HCT116 (cell line): ENCODE measurements at places on chromosomes 4 and X. TPM values are rescaled to one million over a fixed set of nuclear protein-coding genes. Genes with fewer than 3 reads are reported as not detected.

DNA sequence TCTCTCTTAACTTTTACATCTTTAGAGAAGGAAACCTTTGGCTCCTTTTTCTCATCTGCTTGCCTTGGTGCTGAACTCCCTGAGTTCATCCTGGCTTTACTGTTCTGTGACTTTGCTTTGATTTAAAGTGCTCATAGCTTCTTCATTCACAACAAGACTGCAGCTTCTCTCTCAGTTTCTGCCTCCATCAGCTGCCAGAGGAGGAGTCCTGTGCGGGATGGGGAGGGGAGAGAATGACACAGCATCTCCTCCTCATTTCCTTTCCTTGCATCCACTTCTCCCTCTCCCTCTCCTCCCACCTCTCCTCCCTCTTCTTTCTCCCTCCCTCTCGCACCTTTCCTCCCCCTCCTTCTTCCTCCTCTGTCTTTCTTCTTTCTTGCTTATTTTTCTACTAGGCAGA is 42.0 kb downstream of the CBLL2 start:
- peaks cover 15% of the 10 kb centered on the region for H3K4me1 ChIP-seq
- H3K4me3 ChIP-seq = no peak overlapping the region
- H3K27me3 ChIP-seq = no peaks in the 10 kb centered on the region
- DNase-seq = no peak
- no peaks in the 10 kb centered on the region for H3K36me3 ChIP-seq

XIAP gene
- total RNA-seq = 41.0 TPM

NOCT gene
- 20.4 TPM for total RNA-seq

GRCh38 chrX:30525732-30526131 is 51.8 kb downstream of the TASL start:
- no peak overlapping the region for H3K4me3 ChIP-seq
- no peaks in the 10 kb centered on the region for H3K4me1 ChIP-seq
- no peak overlapping the region for H3K27ac ChIP-seq
- no peaks in the 10 kb centered on the region for H3K27me3 ChIP-seq
- no peaks in the 10 kb centered on the region for H3K36me3 ChIP-seq

GRCh38 chrX:154775419-154776349 is 13.0 kb downstream of the DKC1 start:
- H3K4me1 ChIP-seq = no peaks in the 10 kb centered on the region
- peaks cover 15% of the 10 kb centered on the region for H3K36me3 ChIP-seq
- no peak overlapping the region for H3K4me3 ChIP-seq
- H3K27me3 ChIP-seq = no peaks in the 10 kb centered on the region
- DNase-seq = no peak

GRCh38 chr4:126136922-126137781 is 822.4 kb downstream of the FAT4 start:
- H3K27me3 ChIP-seq = no peaks in the 10 kb centered on the region
- no peak overlapping the region for H3K27ac ChIP-seq
- no peaks in the 10 kb centered on the region for H3K36me3 ChIP-seq
- no peak overlapping the region for H3K4me3 ChIP-seq

- no peak overlapping the region for H3K27ac ChIP-seq
- peak; percentile 37 for DNase-seq
- no peaks in the 10 kb centered on the region for H3K36me3 ChIP-seq
- no peaks in the 10 kb centered on the region for H3K27me3 ChIP-seq
- H3K4me3 ChIP-seq = no peak overlapping the region
Observed at GRCh38 chr4:166252487-166253402, 379.7 kb downstream of the TLL1 start.

NALF2 gene
- total RNA-seq = 8.7 TPM

DNA sequence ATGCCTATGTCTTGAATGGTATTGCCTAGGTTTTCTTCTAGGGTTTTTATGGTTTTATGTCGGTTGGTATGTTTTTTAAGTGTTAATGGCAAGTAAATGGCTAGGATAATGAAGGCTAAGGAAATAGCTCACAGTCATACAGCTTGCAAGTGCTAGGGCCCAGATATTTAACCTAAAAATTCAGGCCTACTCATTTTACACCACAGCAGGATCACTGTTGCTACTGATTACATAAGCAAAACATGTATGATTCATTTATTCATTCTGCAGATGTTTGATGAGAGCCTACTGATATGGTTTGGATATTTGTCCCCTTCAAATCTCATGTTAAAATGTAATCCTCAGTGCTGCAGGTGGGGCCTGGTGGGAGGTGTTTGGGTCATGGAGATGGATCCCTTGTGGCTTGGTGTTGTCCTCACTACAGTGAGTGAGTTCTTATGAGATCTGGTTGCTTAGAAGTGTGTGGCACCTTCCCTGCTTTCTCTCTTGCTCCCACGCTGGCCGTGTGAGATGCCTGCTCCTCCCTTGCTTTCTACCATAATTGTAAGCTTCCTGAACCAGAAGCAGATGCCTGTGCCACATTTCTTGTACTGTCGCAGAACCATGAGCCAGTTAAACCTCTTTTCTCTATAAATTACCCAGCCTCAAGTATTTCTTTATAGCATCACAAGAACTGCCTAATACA is 175.5 kb downstream of the MAPK10 start:
- H3K36me3 ChIP-seq = no peaks in the 10 kb centered on the region
- H3K4me1 ChIP-seq = peaks cover 9% of the 10 kb centered on the region
- H3K4me3 ChIP-seq = no peak overlapping the region
- no peak overlapping the region for H3K27ac ChIP-seq
- no peak for DNase-seq

ART3 gene
- total RNA-seq = not detected

CT45A2 gene
- not detected for total RNA-seq
